ENCODE measurements at places on chromosomes 6 and 20. TPM values are rescaled to one million over a fixed set of nuclear protein-coding genes. Genes with fewer than 3 reads are reported as not detected.

PLCB1 gene
- total RNA-seq: 30.9 TPM

GRCh38 chr20:37165031-37165430 is 14.1 kb upstream of the RPN2 start:
- no peak for DNase-seq

ZC2HC1B gene
- not detected for total RNA-seq

- DNase-seq: peak; percentile 28
These were observed 132.7 kb downstream of the AGPAT4 start for GRCh38 chr6:161141173-161141572.

DNA sequence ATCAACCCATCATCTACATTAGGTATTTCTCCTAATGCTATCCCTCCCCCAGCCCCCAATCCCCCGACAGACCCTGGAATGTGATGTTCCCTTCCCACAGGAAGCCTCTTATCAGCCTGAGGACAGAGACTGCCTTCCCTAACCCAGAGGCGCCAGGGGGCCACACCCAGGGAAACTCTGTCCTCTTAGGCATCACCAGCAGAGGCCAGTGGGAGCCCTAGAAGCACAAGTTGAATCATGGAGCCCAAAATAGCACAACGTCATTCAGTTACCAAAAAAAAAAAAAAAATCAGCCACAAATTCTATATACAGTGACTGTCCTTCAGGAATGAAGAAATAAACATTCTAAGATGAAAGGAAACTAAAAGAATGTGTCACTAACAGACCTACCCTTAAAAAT is 625.7 kb downstream of the TFAP2A start:
- no peak for DNase-seq

GRCh38 chr6:53920881-53921280 is 126.1 kb downstream of the LRRC1 start:
- DNase-seq: no peak

GRCh38 chr20:14342918-14343317 is 5.5 kb upstream of the FLRT3 start:
- DNase-seq: no peak

ASIP gene
- total RNA-seq: not detected

FAM209B gene
- not detected for total RNA-seq

DNA sequence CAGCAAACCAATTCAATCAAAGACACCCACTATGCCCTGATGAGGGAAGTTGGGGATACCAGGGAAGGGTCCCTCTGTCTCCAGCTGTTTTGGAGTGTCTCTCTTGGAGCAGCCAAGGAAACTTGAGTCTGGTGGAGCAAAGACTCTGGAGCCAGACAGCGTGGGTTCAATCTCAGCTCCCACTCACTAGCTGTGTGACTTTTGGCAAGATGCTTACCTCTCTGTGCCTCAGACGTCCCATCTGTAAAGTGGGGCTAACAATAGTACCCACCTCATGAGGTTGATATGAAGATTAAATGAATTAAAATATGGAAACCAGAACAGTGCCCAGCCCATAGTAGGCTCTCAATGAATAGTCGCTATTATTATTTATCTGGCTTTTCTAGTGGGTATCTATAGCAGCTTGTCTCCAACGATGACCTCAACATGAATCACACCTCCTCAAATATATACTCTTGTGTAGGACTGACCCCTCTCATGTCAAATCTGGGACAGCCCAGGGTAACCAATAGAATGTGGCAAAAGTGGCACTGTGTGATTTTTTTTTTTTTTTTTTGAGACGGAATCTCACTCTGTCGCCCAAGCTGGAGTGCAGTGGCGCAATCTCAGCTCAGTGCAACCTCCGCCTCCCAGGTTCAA is 99.2 kb upstream of the FOXP4 start:
- no peak for DNase-seq

GJA1 gene
- total RNA-seq: 102 TPM

DNA sequence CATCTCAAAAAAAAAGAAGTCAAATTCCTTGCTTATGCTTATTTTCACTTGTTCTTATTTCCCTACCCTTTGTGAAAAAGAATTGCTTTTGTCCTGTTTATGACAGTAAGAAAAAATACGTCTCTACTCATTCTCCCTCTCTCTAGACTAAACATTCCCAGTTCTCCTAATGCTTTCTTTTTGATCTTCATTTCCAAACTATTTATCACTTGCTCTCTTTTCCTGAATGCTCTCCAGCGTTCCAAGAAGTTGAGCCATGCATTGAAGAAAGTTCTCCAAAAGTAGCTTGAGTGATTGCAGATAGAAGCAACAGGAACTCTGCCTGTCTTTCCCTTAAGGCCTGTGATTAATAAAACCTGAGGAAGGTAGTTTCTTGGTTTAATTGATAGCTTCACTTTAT is 53.1 kb upstream of the TMEM170B start:
- DNase-seq: no peak

IYD gene
- total RNA-seq: not detected

SPAG4 gene
- total RNA-seq: not detected

- no peak for DNase-seq
These were observed 6.4 kb downstream of the SERAC1 start for GRCh38 chr6:158161566-158162254.

TCF21 gene
- 0.31 TPM for total RNA-seq

SRSF12 gene
- 4.7 TPM for total RNA-seq

- DNase-seq: peak; percentile 91
These were observed at the start of gene PYGB for GRCh38 chr20:25247956-25248785. TSS of gene PYGB (plus strand) at chr20:25248085. CDS start at chr20:25248179, 94 bp downstream.

DNA sequence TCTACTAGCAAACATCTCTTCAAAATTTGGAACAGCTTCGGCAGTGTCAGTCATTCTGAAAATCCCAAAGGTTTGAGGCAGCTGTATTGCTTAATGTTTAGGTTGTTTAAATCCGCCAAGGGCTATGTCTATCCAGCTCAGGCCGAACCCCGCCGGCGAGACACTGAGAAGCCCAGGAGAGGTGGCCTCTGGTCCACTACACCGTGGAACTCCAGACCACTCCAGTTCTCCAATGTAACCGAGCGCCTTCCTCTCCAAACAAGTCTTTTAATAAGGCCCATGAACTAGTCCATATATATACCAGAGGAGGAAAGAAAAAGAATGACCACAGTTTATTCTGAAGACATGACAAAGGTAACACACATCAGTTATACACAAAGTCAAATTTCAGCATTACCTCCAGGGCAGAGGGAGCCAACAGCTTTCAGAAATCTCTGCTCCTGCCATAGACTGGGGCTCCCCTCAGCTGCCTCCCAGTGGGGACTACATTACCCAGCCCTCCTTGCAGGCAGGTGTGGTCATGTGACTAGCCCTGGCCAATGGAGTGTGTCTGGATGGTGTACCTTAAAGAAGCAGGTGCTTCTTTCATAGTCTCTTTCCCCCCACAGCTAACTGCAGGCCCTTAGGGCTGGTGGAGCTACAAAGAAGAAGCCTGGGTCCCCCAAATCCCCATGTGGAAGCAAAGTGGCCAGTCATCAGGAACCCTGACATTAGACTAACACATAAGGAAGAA is at the start of gene RAMACL:
RAMACL (minus strand) TSS at position 255 of the 733 bp plus-strand sequence; CDS start at position 54, 201 bp downstream.
- no peak for DNase-seq

DNA sequence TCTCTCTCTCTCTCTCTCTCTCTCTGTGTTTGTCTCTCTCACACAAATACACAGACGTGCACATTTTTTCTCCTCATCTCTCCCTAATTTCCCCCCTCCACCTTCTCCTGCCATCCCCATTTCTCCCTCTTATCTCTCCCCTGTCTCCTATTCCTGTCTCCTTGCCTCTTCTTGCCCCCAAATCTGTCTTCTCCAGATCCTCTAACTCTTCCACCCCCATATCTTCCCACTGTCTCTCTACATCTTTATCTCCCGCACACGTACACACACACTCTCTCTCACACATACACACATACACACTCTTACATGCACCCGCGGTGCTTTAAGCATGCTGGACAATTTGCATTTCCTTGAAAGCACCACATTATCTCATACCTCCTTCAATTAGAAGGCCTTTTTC is 15.9 kb downstream of the KIZ start:
- no peak for DNase-seq

DNA sequence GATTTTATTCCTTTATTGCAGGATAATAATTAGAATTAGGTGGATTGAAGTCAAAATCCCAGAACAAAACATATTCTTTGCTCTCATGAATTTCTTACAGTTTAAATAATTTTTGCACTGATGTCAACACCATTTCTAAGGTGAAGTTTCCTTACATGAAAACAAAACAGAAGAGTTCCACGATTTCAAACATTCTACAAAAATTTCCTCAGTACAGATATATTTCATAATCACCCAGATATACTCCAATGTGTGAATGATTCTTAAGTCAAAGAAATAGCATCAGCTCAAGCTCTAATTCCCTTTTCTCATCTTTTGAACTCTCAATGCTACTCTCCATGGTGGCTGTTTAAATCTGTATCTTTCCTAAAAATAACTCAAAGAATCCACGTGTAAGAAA is 39.5 kb upstream of the THBS2 start:
- DNase-seq: no peak

TREML1 gene
- not detected for total RNA-seq

- no peak for DNase-seq
These were observed 1.8 kb downstream of the PLA2G7 start for GRCh38 chr6:46733341-46733801.

GRCh38 chr6:156925718-156926607 is 148.8 kb downstream of the ARID1B start:
- peak; percentile 26 for DNase-seq

- DNase-seq: peak; percentile 95
These were observed 72.5 kb upstream of the SULF2 start for GRCh38 chr20:47857569-47858464.

DNA sequence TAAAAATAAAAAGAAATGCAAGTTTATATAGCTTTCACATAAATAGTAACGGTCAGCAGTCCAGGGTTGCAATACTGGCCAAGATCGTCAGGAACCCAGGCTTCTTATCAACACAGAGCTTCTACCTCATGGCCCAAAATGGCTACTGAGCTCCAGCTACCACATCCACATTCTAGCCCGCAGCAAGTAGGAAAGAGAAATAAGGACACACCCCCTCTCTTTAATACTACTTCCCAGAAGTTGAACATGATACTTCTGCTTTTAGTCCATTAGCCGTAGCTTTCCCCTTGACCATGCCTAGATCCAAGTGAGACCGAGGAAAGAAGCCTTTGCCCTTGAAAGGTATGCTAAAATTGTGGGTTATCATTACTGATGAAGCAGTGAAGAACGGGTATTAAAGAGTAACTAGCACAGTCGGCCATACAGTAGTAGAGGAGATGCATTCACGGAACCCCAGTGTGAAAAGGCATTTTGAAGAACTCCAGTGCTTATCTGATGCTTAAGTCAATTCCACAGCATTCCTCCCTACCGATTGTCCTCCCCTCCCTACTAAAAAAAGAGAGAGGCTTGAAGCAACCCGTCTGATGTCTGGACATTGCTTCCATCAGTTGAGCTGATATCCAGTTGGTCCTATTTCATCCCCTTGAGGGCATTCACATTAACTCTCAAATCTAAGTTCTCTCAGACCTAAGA is 226.9 kb upstream of the RREB1 start:
- no peak for DNase-seq

- peak; percentile 32 for DNase-seq
These were observed 55.9 kb upstream of the RNF24 start for GRCh38 chr20:4071178-4071693.

GRCh38 chr6:40185486-40185885 is 251.2 kb upstream of the MOCS1 start:
- no peak for DNase-seq
